ENCODE measurements at places on chromosomes 7 and 10. TPM values are rescaled to one million over a fixed set of nuclear protein-coding genes. Genes with fewer than 3 reads are reported as not detected.

DNA sequence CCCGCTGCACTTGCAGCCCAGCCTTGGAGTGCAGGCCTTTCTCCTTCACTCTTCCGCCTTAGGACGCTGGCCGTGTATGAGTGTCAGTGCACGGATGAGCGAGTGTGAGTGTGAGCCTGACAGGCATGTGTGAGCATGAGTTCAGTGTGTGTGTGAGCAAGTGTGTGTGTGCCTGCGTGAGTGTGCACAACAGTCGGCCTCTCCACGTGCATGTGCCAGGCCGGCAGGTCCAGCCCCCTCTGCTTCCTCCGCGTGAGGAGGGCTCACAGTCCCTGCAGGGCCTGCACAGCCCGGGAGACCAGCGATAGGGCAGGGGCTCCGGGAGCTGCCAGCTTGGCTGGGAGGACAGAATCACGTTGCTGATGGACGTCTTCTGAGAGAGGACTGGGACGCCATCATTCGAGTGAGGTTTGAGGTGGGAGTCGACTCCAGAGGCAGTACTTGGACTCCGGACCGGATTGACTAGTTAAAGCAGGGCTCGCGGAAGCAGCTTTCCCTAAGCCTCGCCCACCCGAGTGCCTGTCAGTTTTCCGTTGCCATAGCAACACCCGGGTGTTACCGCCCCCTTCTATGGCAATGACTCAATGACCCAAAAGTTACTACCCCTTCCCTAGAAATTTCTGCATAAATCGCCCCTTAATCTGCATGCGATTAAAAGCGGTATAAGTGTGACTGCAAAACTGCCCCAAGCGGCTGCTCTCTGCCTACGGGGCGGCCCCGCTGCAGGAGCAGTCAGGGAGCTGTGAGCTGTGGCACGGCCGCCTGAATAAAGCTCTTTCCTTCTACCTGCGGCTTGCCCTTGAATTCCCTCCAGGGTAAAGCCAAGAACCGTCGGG lies 19.6 kb upstream of the CFAP46 start:
- no peak for DNase-seq

DNA sequence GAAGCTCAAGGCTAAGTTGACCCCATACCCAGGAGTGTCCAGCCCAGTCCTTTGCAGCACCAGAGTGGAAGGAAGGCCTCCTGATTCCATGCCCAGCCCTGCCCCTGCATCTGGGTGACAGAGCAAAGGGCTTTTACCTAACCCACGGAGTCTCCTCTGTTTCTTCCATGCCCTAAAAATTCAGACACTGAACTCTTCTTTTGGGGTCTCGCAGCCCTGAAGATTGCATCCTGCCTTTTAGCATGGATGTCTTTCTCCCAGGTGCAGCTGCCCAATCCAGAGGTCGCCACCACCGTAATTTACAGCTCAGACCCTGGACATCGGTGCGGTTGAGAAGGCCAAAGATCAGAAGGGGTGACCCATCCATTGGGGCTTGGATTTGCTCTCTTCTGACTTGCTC lies 50.8 kb downstream of the CXCL12 start:
- no peak for DNase-seq

DNA sequence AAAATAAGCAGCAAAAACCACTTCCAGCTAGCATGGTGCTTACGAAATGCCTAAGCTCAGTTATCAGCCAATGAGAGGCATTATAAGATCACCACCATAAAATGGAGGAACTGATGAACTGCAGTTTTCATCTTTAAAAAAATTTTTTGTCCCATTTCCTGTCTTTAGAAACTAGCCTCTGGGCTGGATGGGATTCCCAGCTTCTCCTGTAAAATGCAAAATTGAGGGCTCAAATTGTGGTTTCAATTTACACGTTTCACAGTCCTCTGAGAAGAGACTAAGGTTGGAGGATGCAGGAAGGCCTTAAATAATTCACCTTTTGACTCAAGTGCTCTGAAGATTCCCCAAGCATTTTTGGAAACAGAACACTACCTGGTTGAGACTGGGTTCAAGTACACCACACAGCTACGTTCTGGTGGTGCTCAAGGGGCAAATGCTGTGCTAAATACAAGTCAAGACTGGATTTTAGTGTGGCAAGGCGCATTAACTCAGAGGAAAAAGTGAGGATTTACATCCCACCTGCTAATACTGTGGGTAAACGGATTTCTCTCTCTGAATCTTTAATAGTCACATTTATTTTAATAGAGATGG lies 951 bp downstream of the ZNF25 start:
- DNase-seq, result peak; percentile 23

- DNase-seq, result no peak
Measured at GRCh38 chr7:2112261-2113198, 120.2 kb downstream of the MAD1L1 start.

GRCh38 chr7:133292631-133293030 lies 39.8 kb downstream of the EXOC4 start:
- DNase-seq, result no peak

ADAMTS14 gene
- 0.31 TPM for total RNA-seq

LIPJ gene
- not detected for total RNA-seq

WEE2 gene
- 0.05 TPM for total RNA-seq

HOXA1 gene
- not detected for total RNA-seq
